CD4-positive, alpha-beta T cell (primary cell): ENCODE measurements at places on chromosomes 1 and 21. TPM values are rescaled to one million over a fixed set of nuclear protein-coding genes. Genes with fewer than 3 reads are reported as not detected.

The MX2 gene
- total RNA-seq: 87.1 TPM

The ST6GALNAC3 gene
- 1.3 TPM for total RNA-seq

The RGS8 gene
- total RNA-seq: not detected

The CASZ1 gene
- total RNA-seq: 21.8 TPM

The CLCA1 gene
- not detected for total RNA-seq

The CLCA4 gene
- total RNA-seq: not detected

GRCh38 chr1:190474010-190474409 is 3.7 kb downstream of the BRINP3 start:
- no peaks in the 10 kb centered on the region for H3K4me1 ChIP-seq
- DNase-seq: no peak
- H3K27ac ChIP-seq: no peak overlapping the region
- H3K4me3 ChIP-seq: no peak overlapping the region

DNA sequence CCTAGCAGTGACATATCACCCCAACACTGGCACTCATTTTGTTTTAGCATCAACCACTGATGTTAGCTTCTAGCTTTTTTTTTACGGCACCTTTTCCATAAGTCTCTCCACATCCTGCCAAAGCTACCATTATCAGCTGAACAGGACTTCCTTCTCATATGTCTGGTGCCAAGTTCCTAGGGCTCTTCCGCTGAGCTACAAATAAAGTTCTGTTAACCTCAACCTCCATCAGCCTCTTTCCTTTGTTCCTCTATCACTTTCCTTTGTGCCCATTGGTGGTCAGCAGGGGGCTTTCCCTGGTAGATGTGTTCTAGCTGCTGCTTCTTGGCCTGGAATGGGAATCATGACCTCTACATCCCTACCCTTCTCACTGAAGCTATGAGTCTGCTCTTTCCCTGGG is 163.8 kb downstream of the FAF1 start:
- no peak for DNase-seq
- no peaks in the 10 kb centered on the region for H3K36me3 ChIP-seq
- H3K4me1 ChIP-seq: no peaks in the 10 kb centered on the region
- H3K27ac ChIP-seq: no peak overlapping the region

DNA sequence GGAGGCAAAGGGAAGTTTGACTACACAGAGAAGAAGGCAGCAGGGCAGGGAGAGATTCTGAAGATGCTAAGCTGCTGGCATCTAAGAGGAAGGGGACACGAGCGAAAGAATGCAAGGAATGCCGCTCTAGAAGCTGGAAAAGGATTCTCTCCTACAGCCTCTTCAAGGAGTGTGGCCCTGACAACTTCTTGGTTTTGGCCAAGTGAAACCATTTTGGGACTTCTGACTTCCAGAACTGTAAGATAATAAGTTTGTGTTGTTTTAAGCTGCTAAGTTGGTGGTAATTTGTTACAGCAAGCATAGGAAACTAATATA is 28.5 kb downstream of the MGST3 start:
- no peak overlapping the region for H3K27ac ChIP-seq
- H3K27me3 ChIP-seq: no peaks in the 10 kb centered on the region
- no peak for DNase-seq

- H3K27me3 ChIP-seq: no peaks in the 10 kb centered on the region
- DNase-seq: peak; percentile 65
- H3K4me1 ChIP-seq: peaks cover 8% of the 10 kb centered on the region
- H3K27ac ChIP-seq: no peak overlapping the region
- no peaks in the 10 kb centered on the region for H3K36me3 ChIP-seq
- no peak overlapping the region for H3K4me3 ChIP-seq
Observed at GRCh38 chr1:25520446-25521061, 22.9 kb upstream of the LDLRAP1 start.

DNA sequence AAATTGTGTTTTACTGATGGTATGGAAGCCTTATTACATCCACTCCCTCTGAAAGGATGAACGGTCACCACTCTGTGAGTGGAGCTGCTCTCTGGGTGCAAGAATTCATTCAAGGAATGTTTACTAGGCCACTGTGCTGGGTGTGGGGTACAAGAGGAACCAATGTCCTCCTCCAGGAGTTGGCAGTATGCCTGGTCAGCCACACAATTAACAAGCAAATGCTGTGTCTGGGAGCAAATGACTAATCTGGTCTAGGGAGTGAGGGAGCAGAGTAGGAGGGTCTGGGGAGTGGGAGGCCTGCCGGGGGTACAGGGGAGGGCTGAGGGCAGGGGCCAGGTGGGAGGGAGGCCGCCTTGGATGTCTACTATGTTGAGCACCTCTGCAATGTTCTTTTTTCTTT is 27.2 kb upstream of the TDRD10 start:
- no peak overlapping the region for H3K4me3 ChIP-seq
- no peak overlapping the region for H3K27ac ChIP-seq
- DNase-seq: no peak

- no peak overlapping the region for H3K4me3 ChIP-seq
- no peaks in the 10 kb centered on the region for H3K36me3 ChIP-seq
- H3K27ac ChIP-seq: no peak overlapping the region
- no peaks in the 10 kb centered on the region for H3K4me1 ChIP-seq
- no peak for DNase-seq
Observed at GRCh38 chr1:200248541-200248940, 161.3 kb downstream of the ZNF281 start.

- H3K36me3 ChIP-seq: no peaks in the 10 kb centered on the region
- H3K27ac ChIP-seq: no peak overlapping the region
- H3K4me1 ChIP-seq: no peaks in the 10 kb centered on the region
- no peaks in the 10 kb centered on the region for H3K27me3 ChIP-seq
- H3K4me3 ChIP-seq: no peak overlapping the region
Observed at GRCh38 chr1:173581383-173582079, 21.3 kb downstream of the SLC9C2 start.

DNA sequence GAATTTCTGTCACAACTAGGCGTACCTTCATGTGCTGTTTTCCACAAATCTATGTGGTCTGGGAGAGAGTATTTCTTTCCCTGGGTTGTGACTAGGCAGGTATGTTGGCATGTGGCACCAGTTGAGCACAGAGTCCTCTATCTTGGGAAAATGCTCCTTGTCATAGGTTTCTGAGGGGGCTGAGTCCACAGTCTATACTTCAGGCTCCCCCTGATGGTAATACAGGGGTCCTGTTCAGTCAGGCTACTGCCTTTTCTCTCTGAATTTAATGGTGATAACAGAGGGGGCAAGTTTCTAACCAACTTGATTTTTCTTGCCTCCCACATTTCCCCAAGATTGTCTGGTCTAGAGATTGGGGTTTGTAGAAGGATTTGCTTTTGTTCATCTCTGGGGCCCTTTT is 35.8 kb downstream of the VANGL1 start:
- no peaks in the 10 kb centered on the region for H3K27me3 ChIP-seq
- H3K27ac ChIP-seq: no peak overlapping the region
- no peaks in the 10 kb centered on the region for H3K4me1 ChIP-seq
- DNase-seq: no peak
- no peak overlapping the region for H3K4me3 ChIP-seq

- no peaks in the 10 kb centered on the region for H3K4me1 ChIP-seq
- H3K4me3 ChIP-seq: no peak overlapping the region
- DNase-seq: no peak
- H3K27ac ChIP-seq: no peak overlapping the region
- no peaks in the 10 kb centered on the region for H3K27me3 ChIP-seq
- peaks cover 26% of the 10 kb centered on the region for H3K36me3 ChIP-seq
Observed at GRCh38 chr1:33165209-33165608, 16.6 kb downstream of the TRIM62 start.

DNA sequence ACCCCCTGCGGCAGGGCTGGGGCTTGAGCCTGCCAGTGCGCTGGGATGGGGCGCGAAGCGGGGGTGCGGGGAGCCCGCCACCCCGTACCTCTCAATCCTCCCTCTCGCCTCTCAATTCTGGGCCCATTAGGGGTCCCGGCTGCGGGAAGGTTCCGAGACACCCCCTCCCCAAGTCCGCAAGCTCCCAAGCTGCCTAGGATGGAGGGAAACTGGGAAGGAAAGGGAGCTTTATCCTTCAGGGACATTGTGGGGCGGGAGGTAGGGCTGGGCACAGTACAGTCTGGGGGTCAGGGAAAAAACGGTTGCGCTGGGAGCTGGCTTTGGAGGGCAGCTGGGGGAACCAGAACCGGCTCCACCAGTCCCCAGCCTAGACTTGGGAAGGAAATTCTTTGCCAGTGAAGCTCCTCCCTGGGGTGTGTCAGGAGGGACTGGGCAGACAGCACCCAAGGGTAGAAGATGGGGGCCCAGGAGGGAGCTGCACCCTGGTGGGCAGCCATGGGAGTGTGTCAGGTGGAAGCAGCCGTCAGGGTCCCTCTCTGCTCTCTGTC is 904 bp downstream of the GJB3 start:
- DNase-seq: no peak
- no peak overlapping the region for H3K27ac ChIP-seq
- H3K4me3 ChIP-seq: no peak overlapping the region
- H3K27me3 ChIP-seq: peaks cover 26% of the 10 kb centered on the region
- peaks cover 13% of the 10 kb centered on the region for H3K4me1 ChIP-seq

GRCh38 chr1:208216062-208216461 is 28.1 kb downstream of the PLXNA2 start:
- no peaks in the 10 kb centered on the region for H3K27me3 ChIP-seq
- no peak for DNase-seq
- H3K4me1 ChIP-seq: no peaks in the 10 kb centered on the region
- no peaks in the 10 kb centered on the region for H3K36me3 ChIP-seq
- H3K27ac ChIP-seq: no peak overlapping the region

DNA sequence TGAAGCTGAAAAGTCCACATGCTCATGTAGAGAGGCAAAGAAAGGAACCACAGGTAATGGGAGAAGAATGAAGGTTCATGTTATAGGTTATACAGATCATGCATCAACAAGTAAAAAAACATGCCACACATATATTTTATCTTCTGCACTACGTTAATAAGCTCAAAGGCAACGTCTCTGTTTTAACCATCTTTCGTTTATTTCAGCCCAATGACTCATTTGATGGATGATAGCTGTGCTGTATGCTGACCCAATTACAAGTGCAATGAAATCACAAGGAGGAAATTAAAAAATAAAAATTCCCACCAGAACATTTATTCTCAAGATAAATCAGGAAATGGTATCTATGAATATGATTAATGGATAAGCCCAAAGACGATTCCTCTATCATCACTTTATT is 24.6 kb downstream of the XCL1 start:
- H3K4me3 ChIP-seq: no peak overlapping the region
- H3K4me1 ChIP-seq: no peaks in the 10 kb centered on the region
- no peak overlapping the region for H3K27ac ChIP-seq
- no peaks in the 10 kb centered on the region for H3K27me3 ChIP-seq
- H3K36me3 ChIP-seq: no peaks in the 10 kb centered on the region

DNA sequence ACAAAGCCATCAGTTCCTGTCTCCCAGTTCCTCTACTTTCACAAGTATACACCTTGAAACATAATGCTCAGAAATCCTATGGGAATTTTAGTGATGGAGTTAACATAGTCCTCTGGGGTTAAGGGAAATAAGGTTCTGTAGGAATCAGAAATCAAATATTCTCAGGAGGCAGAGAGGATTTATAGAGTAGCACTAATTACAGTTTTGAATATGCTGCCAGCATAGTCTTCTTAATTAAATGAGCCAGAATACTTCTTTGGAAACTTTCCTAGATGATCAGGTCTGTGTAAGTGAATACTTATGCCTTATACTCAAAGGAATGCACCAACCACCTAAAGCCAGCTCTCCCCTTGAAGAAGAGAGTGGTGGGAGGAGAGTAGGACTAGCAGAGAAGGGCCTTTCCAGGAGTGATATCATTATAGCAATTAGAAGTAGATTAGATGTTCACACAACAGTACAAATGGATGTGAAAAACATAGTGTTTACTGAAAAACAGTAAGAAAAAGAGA is 31.4 kb upstream of the DIRAS3 start:
- no peak overlapping the region for H3K27ac ChIP-seq
- H3K27me3 ChIP-seq: peaks cover 2% of the 10 kb centered on the region
- no peaks in the 10 kb centered on the region for H3K4me1 ChIP-seq
- no peaks in the 10 kb centered on the region for H3K36me3 ChIP-seq
- H3K4me3 ChIP-seq: no peak overlapping the region

- no peaks in the 10 kb centered on the region for H3K27me3 ChIP-seq
- H3K27ac ChIP-seq: no peak overlapping the region
- H3K36me3 ChIP-seq: no peaks in the 10 kb centered on the region
- peaks cover 8% of the 10 kb centered on the region for H3K4me1 ChIP-seq
- H3K4me3 ChIP-seq: no peak overlapping the region
- no peak for DNase-seq
Observed at GRCh38 chr1:111332190-111332589, 41.5 kb downstream of the CHIA start.

GRCh38 chr1:220882061-220882891 is 3.0 kb downstream of the HLX start:
- H3K4me1 ChIP-seq: peaks cover 32% of the 10 kb centered on the region
- H3K27ac ChIP-seq: no peak overlapping the region
- H3K4me3 ChIP-seq: no peak overlapping the region
- DNase-seq: peak; percentile 8
- peaks cover 74% of the 10 kb centered on the region for H3K27me3 ChIP-seq

- no peak overlapping the region for H3K27ac ChIP-seq
- peaks cover 3% of the 10 kb centered on the region for H3K36me3 ChIP-seq
- H3K27me3 ChIP-seq: no peaks in the 10 kb centered on the region
- no peaks in the 10 kb centered on the region for H3K4me1 ChIP-seq
- no peak for DNase-seq
Observed at GRCh38 chr1:245834002-245834401, 673.1 kb downstream of the SMYD3 start.

DNA sequence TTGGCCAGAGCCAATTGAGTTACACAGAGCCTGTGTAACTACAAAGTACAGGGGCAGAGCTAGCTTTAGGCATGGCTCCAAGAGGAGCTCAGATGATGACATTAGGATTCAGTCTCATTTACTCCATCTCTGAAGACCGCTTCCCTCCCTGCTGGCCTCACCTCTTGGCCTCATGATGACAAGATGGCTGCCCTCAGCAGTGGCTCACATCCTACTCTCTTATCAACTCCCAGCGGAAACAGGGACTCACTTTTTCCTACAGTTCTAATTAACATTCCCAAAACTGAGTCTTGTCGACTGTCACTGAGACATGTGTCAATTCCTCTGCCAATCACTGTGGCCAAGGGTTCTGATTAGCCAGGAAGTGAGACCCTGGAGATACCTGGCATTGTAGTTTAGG is 59.4 kb upstream of the ECE1 start:
- H3K4me1 ChIP-seq: peaks cover 15% of the 10 kb centered on the region
- no peak for DNase-seq
- H3K27me3 ChIP-seq: no peaks in the 10 kb centered on the region
- no peak overlapping the region for H3K27ac ChIP-seq
- no peak overlapping the region for H3K4me3 ChIP-seq

GRCh38 chr1:41242342-41243078 is 404 bp upstream of the SCMH1 start:
- DNase-seq: no peak
- H3K4me1 ChIP-seq: peaks cover 17% of the 10 kb centered on the region
- H3K4me3 ChIP-seq: peak overlapping the region; percentile 65
- H3K27me3 ChIP-seq: no peaks in the 10 kb centered on the region
- peak overlapping the region; percentile 29 for H3K27ac ChIP-seq

GRCh38 chr1:160789702-160790611 is 6.0 kb upstream of the LY9 start:
- H3K36me3 ChIP-seq: no peaks in the 10 kb centered on the region
- no peaks in the 10 kb centered on the region for H3K27me3 ChIP-seq
- H3K27ac ChIP-seq: no peak overlapping the region
- H3K4me3 ChIP-seq: no peak overlapping the region
- no peak for DNase-seq

- H3K4me3 ChIP-seq: no peak overlapping the region
- H3K27ac ChIP-seq: no peak overlapping the region
- H3K36me3 ChIP-seq: no peaks in the 10 kb centered on the region
- no peaks in the 10 kb centered on the region for H3K27me3 ChIP-seq
- H3K4me1 ChIP-seq: peaks cover 5% of the 10 kb centered on the region
Observed at GRCh38 chr21:42668298-42668992, 15.0 kb downstream of the PDE9A start.
